ENCODE measurements at places on chromosomes 2 and 18.

DNA sequence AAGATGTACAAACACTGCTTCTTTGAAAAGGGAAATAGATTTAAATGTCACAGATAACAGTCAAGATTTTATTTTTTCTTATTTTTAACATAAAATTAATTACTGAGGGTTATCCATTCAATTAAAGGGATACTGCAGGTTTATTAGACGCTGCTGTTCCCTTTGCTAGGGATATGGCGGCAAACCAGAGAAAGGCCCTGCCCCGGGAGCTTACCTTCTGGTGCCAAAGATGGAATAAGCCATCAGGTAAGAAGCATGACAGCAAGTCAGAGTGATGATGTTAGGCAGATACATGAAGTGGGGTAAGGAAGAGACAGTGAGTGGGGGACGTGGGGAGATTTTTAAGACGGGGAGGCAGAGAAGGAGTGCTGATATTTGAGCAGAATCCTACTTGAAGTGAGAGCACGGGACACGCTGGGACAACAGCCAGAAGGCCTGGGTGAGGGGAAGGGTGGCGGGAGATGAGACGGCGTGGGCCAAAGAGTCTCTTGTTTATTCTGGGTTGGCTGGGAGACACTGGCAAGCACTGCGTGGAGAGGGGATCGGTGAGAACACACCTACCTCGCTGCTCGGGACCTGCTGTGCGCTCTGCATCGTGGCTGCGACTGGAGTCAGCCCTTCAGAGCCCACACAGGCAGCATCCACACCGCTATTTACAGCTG lies 250.5 kb upstream of the TMEM200C start:
- no peak for DNase-seq

DNA sequence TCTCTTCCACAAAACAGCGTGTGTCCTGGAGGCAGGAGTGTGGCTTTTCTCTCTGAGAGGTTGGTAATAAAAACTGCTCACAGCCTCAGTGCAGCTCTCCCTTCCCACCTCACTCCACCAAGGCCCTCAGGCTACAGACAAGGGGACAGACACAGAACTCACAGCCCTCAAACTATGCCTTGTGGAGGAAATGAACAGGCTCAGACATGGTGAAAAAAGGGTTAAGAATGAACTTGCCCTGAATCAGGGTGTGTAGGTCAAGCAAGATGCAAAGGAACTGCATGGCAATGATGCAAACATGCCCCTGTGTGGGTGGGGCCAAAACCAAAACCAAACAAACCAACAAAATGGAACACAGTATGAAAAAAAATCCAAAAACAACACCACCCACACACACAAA lies 125.8 kb downstream of the GALNT14 start:
- DNase-seq, result no peak

- DNase-seq, result no peak
Observed at GRCh38 chr2:44167311-44167907, 1.3 kb upstream of the PPM1B start.

- DNase-seq, result no peak
Observed at GRCh38 chr2:22347306-22347705, 1037.7 kb upstream of the KLHL29 start.

- no peak for DNase-seq
Observed at GRCh38 chr2:195663007-195663406, 6.0 kb downstream of the SLC39A10 start.

GRCh38 chr2:21234001-21234400 lies 110.2 kb downstream of the TDRD15 start:
- no peak for DNase-seq

DNA sequence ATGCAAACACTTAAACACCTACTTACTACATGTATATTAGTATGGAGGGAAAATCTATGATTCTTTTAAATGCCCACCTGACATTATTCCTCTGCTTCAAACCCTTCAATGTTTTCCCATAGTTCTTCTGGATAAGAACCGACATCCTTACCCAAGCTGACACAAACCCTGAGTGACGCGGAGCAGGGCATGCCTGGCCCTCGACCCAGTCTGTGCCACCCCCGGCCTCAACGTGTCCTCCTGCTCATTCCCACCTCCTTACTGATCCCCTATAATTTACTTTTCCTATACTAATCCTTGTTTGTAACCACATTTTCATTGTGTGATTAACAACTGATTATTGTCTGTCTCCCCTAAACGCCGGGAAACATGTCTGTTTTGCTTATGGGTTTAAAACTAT lies 17.5 kb downstream of the KIDINS220 start:
- DNase-seq, result no peak

- DNase-seq, result peak; percentile 13
Observed at GRCh38 chr18:63775166-63775730, at the start of gene SERPINB7. Gene SERPINB7 (plus strand): TSS chr18:63775418. CDS start chr18:63782373, 6,955 bp downstream.

All from H54 (cell line).